ENCODE measurements at places on chromosomes 12 and 14.

DNA sequence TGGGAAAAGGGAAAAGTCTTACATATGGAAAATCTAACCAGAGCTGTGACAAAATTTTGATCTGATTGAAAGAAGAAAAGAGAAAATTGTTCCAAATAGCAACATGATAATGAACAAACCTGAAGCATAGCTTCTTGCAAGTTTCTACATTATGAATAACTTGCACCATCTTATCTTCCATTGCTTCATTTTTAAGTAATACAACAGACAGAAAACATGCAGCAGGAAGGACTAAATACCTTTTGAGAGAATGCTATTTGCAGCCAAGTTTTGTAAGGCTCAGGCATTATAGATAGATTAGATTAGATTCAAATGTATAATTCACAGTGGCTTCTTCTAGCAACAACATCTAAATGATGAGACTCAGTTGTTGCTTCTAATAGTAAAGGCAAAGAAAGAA is 441.4 kb downstream of the AEBP2 start:
- DNase-seq: no peak

DNA sequence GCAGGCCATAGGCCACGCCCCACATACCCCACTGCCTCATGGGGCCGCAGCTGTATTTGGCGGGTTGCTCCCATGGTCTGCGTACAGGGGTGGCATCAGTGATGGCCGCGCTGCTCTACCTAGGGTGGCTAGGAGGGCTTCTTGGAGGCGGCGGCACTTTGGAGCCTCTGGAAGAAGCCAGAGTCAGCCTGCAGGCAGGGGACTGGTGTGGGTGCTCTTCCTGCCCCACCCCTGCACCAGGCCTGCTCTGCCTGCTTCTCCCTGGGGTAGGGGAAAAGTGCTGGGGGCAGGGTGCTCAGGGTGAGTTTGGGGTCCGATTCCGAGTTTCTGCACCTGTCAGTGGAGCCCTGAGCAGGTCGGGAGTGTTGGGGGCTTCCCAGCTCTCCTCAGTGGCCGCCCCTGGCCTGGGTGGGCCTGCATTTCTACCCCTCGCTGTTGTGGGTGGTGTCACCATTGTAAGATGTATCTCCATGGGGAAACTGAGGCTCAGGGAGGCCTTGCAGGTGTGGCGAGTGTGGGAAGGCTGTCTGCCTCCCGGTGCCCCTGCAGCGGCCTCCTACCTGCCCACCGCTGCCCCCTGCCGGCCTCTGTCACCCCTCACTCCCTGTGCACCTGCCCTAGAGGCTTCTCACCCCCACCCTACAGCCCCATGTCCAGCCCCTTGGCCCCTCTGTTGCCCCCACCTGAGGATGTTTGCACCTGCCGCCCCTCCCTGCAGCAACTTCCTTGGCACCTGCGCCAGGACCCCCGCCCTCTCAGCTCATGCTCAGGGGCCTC is 5.5 kb downstream of the CEP170B start:
- DNase-seq: peak; percentile 21

DNA sequence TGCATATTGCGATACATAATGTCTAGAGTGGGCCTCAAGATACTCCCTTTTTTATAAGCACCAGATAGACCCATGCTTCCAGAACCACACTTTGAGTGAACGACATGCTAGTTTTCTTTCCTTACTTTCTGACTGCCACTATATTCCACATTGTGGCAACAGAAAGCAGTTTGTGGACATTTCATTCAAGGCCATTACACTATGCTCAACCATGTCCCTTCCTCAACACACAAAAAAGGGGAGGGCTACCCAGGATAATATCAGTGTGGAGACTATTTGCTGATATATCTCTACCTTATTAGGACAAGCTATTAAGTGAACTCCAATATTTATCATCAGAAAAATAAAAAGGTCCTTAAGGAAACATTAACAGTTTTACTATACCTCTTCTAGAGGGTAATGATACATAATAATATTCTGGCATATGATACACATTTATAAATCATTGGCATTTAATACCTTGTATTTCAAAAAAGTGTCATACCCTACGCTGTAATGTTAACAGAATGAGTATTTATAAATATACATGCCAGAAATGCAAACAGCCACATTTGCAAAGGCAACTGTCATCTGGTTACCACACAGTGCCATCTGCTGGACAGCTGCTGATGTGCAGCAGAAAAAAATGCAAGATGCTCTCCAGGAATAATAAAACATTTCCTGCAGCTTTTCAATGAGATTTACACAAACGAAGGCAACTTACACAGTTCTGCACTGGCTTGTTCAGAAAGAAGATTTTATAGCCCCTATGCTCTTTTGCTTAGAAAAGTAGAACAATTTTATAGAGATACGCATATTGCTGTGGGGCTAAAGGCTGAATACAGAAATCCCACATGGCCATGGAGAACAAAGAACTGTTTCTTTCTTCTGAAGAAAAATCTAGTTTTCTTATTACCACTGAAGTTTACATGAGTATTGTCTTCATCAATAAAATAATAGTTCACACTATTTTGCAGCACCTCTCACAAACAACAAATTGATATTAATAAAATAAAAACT is 182.2 kb upstream of the GRIP1 start:
- peak; percentile 81 for DNase-seq

DNA sequence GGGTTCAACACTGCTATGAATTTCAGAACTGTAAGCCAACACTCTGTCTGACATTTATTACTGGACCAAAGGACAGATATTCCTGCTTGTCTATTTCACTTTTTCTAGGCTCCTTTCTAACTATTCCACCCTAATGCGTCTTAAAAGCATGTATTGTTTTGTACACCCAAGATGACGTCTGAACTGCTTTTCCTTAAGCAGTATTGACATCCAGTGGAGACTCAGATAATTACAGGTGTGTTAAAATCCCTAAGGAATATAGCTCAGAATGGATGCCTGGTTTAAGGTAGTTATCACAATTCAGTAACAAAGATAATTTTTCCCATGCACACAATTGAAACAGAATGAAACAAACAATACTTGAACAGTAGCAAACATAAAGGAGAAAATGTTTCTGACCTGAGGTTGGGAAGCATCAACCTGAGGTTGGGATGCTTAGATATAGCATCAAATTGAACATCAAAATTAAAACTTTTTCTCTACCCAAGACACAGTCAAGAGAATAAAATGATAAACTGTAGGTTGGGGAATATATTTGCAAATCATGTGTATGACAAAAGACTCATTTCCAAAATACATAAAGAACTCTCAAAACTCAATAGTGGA is 93.7 kb upstream of the PTPRR start:
- no peak for DNase-seq

- no peak for DNase-seq
These were observed 7.2 kb downstream of the RASSF8 start for GRCh38 chr12:25965682-25966081.

- no peak for DNase-seq
These were observed 175.9 kb downstream of the EMP1 start for GRCh38 chr12:13372386-13372785.

- DNase-seq: no peak
These were observed 38.9 kb upstream of the FUT8 start for GRCh38 chr14:65373671-65374039.

GRCh38 chr12:107344035-107344808 is 250.9 kb upstream of the CRY1 start:
- DNase-seq: no peak

DNA sequence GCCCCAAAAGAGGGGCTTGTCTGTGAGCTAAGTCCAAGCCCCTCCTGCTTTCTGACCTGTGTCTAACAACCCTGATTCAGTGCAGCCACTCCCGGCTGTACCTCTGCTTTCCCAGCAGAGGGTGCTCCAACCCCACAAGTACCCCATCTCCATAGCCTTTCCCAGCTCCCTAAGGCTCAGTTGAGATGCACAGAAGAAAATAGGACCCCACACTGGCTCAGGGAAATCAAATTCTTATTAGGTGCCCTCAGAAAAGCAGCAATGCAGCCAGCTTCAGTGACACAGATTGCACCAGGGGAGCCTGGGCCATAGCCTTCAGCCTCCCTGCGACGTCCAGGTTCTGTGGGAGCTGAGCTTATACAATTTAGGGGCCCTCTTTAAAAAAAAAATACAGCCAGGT is 49.9 kb downstream of the LRRC74A start:
- peak; percentile 80 for DNase-seq

- DNase-seq: no peak
These were observed 23.5 kb downstream of the FGF23 start for GRCh38 chr12:4356041-4356327.

GRCh38 chr14:51262868-51263267 is 22.8 kb downstream of the TMX1 start:
- no peak for DNase-seq

DNA sequence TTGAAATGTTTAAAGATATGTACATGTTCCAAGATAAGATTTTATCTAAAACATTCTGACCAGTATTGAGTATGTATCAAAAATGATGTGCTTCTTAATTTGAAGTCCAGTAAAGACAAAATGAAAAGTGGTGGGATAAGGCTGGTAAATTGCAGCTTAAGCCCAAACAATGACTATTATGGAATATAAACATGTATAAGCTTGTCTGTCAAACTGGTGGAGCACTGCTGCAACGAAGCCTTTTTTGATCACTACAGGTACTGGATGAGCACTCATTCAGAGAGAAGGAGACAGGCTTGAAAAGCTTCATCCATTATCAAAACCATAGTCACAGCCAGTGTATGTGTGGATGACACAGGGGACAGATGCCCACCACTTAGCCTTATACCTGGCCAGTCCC is 138.4 kb downstream of the ATP23 start:
- no peak for DNase-seq

- DNase-seq: peak; percentile 50
These were observed 34.0 kb downstream of the EMP1 start for GRCh38 chr12:13230500-13230899.

DNA sequence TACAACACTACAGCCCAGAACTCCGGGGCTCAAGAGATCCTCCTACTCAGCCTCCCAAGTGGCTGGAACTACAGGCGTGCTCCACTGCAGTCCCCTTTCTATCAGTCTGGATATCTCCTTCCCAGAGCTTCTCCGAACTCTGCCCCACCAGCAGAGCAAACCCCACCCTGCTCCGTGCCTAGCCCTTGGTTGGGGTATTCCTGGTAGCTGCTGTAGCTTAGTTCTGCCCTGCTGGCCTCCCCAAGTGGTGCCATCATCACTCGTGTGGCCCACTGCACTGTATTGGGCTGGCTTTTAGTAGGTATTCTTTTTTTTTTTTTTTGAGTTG is 9.5 kb downstream of the HSP90AA1 start:
- DNase-seq: no peak

- no peak for DNase-seq
These were observed 91.0 kb upstream of the MON2 start for GRCh38 chr12:62375603-62376002.

GRCh38 chr14:75273272-75274049 is 5.2 kb upstream of the FOS start:
- DNase-seq: no peak

- DNase-seq: peak; percentile 67
These were observed 58.6 kb downstream of the TSPAN9 start for GRCh38 chr12:3135522-3136461.

DNA sequence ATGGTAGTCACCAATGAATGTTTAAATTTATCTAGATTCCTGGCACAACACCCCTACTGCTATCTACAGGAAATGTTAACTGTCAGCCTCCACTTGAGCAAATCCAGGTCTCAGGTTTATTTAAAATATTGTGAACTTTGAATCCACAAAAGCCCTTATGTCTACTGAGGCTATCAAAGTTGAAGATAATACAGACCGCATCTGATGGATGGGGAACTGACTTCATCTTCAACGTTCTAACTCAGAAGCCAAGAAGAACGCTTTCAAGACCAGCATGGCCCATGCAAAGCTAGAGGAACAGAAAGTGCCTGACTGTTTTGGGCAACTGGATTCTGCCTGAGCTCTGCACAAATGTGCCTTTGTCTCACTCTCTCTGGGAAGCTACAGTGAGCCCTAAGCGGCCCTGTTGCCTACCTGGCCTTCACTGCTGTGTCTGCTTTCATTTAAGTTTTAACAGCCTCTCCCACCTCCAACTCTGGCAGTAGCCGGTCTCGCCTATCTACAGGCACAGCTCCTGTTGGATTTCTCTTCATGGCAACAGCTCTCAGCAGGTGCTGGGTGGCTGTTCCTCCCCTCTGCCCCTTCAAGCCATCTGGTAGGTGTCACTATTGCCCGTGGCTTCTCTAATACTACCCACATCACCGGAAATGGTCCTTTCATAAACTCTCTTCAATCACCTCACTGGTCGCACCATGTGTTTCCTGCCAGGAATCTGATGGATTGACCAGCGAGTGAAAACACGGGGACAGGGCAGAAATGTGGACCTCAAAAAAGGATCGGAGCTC is 112.1 kb upstream of the OVCH1 start:
- DNase-seq: no peak

- DNase-seq: peak; percentile 50
These were observed 27.5 kb downstream of the SLC25A29 start for GRCh38 chr14:100278702-100279101.

DNA sequence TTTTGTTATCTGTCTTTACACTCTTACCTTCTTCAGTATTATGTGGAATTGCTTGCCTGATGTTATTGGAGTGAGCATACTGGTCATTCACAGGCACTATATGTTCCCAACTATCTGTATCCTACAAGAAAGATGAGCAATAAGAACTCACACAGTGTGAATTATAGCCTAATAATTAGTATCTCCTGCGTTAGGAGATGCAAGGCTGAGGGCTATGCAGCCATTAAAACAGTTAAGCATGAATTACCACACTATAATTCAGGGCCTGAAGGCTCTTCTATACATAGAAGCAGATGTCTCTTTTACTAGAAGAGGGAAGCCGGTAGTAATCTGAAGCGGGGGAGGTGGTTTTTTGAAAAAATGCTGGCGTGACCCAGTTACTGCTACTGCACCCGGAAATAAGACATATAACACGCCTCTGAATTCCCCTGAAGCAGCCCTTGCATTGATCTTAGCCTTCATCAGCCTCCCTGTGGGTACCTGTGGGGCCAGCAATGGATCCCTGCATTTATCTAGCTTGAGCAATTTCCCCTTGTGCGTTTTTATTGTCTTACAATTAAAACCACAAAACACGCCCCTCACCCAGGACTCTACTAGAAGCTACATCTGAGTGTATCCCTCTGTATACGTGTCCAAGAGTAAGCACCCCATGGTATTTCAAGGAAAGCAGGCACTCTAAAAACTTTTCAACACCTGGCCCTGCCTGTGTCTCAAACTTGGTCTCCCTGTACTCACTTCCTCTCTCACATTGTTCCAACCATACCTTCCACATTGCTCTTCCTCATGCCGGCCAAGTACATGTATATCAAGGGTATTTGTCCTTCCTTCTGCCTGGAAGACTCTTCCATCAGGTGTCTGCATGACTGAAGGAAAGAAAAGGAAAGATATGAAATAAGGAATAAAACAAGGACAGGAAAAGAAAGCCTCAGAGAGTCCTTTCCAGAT is 210.9 kb upstream of the ARID2 start:
- no peak for DNase-seq

GRCh38 chr14:28902930-28903329 is 136.3 kb downstream of the FOXG1 start:
- DNase-seq: no peak
